ENCODE measurements at places on chromosomes 6 and 20. TPM values are rescaled to one million over a fixed set of nuclear protein-coding genes. Genes with fewer than 3 reads are reported as not detected.

Gene RIPPLY2
- not detected for polyA plus RNA-seq

Gene B4GALT5
- polyA plus RNA-seq: 46.0 TPM

Gene GPR6
- not detected for polyA plus RNA-seq

Gene PHACTR1
- polyA plus RNA-seq: 2.4 TPM

Gene C6orf15
- polyA plus RNA-seq: not detected

Gene DSTN
- 313 TPM for polyA plus RNA-seq

Gene SALL4
- 12.3 TPM for polyA plus RNA-seq

Gene DEFB124
- polyA plus RNA-seq: not detected

Gene CALHM6
- polyA plus RNA-seq: 4.8 TPM

Gene ZSCAN23
- 13.8 TPM for polyA plus RNA-seq

Gene RAB22A
- polyA plus RNA-seq: 19.1 TPM

Gene SEL1L2
- not detected for polyA plus RNA-seq

Gene PCSK2
- 1.1 TPM for polyA plus RNA-seq

Gene COL9A1
- 35.2 TPM for polyA plus RNA-seq

Gene LZTS3
- polyA plus RNA-seq: 4.9 TPM

Gene KCNQ2
- 9.0 TPM for polyA plus RNA-seq

Gene IL17A
- polyA plus RNA-seq: not detected

Gene TTBK1
- polyA plus RNA-seq: 0.44 TPM

Gene FKBP1C
- polyA plus RNA-seq: 3.0 TPM

Gene WFDC10B
- not detected for polyA plus RNA-seq

Gene TMEM217
- 1.3 TPM for polyA plus RNA-seq

Measured in left renal pelvis (tissue), 4 donors.